ENCODE measurements at places on chromosomes 1 and 21. TPM values are rescaled to one million over a fixed set of nuclear protein-coding genes. Genes with fewer than 3 reads are reported as not detected.

Gene KRTAP19-5
- not detected for total RNA-seq

DNA sequence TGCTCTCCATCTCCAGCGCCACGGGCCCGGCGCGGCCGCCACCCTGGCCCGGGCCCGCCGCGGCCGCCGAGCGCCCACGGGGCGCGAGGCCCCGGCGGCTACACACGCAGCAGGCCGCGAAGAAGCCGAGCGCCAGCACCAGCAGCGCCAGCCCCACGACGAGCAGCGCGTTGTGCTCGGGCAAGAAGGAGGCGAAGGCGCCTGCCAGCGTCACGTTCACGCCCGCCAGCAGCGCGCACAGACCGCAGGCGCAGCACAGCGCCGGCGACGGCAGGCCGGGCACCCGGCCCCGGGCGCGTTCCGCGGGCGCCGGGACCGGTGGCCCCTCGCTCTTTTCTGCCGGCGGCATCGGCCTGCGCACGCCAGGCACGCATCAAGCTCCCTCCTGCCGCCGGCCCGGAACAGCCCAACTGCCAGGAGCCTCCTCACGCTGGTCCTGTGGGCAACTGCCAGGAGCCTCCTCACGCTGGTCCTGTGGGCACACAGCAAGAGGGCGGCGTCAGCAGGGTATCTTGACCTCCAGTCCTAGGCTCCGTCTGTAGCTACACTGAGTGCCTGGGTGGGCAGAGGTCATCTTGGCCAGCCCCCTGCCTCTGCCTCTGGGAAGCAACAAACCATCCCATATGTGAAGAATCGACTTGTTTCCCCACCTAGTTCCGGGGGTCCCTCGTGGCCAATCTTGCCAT lies 18.1 kb downstream of the KNCN start:
- H3K4me3 ChIP-seq, result peak overlapping the region; percentile 84
- DNase-seq, result peak; percentile 34
- H3K36me3 ChIP-seq, result peaks cover 2% of the 10 kb centered on the region
- peaks cover 18% of the 10 kb centered on the region for H3K4me1 ChIP-seq
- peaks cover 40% of the 10 kb centered on the region for H3K27me3 ChIP-seq

Gene CNR2
- total RNA-seq, result not detected

Gene SH3BGR
- total RNA-seq, result 0.73 TPM

Gene SAMD11
- not detected for total RNA-seq

DNA sequence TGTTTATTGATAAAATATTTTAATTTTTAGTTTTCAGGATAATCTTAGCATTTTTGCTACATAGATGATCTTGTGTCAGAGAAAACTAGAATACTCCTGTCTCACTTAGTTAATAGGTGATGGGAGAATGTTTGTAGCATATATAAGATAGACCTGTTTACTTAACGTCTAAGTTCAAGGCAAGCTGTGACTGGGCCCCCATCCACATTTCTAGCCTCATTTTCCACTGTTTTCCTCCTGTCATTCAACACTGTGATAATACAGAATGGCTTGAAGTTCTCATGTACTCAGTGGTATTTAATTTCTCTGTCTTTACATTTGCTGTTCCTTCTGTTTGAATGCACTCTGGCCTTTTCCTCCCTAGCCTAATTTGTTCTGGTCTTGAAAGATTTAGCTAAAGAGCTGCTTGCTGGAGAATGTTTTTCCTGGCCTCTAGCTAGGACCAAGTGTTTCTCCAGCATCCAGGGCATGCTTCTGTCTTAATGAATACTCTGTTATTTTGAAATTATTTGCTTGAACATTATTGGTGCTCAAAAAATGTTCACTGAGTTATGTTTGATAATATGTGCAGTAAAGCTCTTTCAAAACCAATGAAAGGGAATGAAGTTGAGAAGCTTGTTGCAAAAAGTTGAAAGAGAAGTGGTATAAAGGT lies 37.3 kb downstream of the USP25 start:
- H3K4me3 ChIP-seq, result no peak overlapping the region
- H3K27ac ChIP-seq, result no peak overlapping the region
- peaks cover 7% of the 10 kb centered on the region for H3K4me1 ChIP-seq
- no peaks in the 10 kb centered on the region for H3K27me3 ChIP-seq
- DNase-seq, result no peak

Gene RPTN
- not detected for total RNA-seq
